ENCODE measurements at places on chromosomes 5 and 9.

DNA sequence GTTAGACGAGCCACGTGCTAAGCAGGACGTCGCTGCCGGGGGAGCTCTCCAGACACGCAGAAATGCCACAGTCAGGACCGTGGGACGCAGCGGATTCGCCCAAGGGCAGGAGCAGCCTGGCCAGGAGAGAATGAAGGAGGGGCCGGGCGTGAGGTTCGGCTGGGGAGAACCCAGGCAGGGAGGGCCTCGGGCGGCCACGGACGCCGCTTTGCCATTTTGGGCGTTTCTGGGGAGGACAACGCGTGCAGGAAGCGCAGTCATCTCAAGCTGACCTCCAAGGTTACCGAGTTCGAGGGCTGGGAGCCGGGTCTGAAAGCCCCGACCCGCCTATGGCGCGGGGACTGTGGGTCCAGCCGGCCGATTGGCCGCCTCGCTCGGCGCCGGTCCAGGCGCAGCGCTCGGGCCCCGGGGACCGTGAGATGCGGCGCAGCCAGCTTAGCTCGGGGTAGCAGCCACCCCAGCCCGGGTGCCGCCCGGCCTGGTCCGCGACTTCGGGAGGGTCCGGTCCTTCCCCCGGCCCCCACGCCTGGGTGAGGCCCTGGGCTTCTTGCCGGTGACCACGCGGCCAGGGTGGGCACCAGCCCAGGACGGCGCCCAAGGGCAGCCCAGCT, 760 bp upstream of the MAN1B1 start:
- peak; percentile 58 for DNase-seq

DNA sequence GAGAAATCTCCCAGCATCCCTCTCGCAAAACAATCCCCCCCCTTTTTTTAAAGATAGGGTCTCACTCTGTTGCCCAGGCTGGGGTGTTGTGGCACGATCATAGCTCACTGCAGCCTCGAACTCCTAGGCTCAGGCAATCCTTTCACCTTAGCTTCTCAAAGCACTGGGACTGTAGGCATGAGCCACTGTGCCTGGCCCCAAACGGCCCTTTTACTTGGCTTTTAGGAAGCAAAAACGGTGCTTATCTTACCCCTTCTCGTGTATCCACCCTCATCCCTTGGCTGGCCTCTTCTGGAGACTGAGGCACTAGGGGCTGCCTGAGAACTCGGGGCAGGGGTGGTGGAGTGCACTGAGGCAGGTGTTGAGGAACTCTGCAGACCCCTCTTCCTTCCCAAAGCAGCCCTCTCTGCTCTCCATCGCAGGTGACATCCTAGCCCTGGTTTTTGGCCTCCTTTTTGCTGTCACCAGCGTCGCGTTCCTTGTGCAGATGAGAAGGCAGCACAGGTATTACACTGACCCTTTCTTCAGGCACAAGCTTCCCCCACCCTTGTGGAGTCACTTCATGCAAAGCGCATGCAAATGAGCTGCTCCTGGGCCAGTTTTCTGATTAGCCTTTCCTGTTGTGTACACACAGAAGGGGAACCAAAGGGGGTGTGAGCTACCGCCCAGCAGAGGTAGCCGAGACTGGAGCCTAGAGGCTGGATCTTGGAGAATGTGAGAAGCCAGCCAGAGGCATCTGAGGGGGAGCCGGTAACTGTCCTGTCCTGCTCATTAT, 6.8 kb downstream of the CA9 start:
- DNase-seq = no peak

- no peak for DNase-seq
These were observed 139.1 kb upstream of the CLINT1 start for GRCh38 chr5:157997991-157998504.

DNA sequence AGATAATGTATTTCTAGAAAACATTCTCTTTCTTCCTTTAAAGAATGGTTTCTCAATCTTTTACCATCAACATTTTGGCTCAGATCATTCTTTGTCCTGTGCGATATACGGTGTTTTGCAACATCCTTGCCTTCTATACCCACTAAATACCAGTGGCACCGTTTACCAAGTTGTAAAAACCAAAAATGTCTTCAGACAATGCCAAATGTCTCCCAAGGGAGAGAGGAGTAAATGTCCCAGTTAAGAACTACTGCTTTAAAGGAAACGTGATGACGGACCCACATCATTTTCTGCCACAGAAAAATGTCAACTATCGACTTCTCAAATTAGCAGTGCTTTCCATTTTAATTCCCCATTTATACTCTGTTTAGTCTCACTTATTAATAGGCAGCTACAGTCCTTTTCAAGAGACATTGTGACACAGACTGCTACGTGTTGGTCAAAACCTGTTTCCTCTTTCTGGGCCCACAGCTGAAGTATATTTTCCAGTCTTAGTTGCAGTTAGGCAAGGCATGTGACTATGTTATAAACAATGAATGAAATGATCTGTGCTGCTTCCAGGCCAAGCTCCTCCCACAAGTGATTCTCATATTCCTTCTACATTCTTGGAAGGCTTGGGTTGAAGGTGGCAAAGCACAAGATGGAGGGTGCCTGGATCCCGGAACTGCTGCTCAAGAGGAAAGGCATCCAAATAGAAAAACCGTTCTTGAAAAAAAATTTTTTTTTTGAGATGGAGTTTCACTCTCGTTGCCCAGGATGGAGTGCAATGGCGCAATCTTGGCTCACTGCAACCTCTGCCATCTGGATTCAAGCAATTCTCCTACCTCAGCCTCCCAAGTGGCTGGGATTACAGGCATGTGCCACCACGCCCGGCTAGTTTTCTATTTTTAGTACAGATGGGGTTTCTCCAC, 8.8 kb downstream of the PRXL2C start:
- DNase-seq = peak; percentile 70

DNA sequence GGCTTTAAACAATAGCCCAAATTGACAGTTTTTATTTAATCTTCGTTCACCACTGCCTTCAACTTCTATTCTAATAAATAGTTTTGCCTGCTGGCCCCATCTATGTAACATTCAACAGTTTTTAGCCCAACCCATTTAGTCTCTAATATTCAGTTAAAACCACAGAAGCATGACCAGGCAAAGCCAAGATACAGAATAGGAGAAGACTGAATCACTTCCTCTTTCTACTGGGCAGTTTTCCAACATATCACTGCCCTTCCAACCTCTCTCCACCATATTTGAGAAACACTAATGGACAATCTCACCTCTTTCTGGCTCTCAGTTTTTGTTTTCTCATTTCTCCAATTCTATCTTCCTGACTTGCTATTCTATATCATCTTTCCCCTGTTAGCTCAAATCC, 352.9 kb downstream of the DNAH5 start:
- peak; percentile 80 for DNase-seq

DNA sequence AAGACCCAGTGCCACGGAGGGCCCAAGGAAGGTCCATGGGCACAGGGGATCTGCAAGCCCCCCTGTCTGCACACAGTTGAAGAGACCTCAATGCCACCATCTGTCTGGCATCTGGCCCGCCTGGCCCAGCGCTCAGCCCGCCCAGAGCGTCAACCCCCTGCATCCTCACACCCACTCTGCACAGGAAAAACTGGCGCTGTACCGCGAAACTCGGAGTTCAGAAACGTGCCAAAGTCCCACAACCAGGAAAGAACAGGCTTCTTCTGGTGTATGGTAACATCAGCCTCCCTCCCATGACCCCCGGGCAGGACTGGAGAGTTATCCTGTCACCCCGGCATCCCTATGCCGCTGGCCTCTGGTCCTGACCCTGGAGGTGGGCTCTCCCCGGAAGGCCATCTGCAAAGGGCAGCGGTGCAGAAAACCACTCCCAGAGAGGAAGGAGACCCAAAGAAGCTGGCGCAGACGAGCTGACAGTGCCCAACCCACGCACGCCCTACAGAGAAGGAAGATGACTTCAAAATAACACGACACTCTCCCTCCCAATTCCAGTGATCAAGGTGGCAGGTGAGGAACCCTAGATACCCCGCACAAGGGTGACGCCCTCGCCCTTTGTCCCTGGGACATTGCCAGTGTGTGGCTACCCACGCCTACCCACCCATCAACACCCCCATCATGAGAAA, 18.9 kb downstream of the VAV2 start:
- no peak for DNase-seq

- no peak for DNase-seq
These were observed 167.8 kb downstream of the PAM start for GRCh38 chr5:102922799-102923477.

- no peak for DNase-seq
These were observed 3.2 kb downstream of the TPM2 start for GRCh38 chr9:35686222-35687203.

DNA sequence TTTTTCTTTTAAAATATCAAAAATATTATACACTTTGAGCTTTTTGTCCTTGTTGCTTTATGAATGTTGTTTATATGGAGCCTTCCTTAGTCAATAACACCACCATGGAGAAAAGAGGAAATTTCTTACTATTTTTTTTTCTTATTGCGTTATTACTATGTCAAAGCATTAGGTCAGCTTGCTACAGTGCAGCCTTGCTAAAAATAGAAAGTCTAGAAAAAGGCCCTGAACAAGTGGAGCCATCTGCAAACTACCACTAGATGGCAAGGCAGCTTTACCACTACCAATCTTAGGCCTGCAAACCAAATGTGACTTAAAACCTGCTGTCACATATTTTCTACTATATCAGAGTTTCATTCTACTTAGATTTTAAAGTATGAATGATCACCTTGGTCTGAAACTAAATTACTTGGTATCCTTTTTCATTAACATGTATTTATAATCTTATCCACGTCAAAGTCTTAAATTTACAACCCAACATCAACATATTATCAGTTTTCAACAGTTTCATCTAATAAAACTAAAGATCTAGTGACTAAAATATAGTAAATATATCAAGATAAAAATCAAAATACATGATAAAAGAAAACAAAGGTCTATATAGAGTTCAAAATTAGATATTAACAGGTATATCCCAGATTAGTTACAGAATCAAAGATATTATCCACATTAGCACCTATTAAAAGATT, 113.1 kb upstream of the ACOT12 start:
- DNase-seq = peak; percentile 94

DNA sequence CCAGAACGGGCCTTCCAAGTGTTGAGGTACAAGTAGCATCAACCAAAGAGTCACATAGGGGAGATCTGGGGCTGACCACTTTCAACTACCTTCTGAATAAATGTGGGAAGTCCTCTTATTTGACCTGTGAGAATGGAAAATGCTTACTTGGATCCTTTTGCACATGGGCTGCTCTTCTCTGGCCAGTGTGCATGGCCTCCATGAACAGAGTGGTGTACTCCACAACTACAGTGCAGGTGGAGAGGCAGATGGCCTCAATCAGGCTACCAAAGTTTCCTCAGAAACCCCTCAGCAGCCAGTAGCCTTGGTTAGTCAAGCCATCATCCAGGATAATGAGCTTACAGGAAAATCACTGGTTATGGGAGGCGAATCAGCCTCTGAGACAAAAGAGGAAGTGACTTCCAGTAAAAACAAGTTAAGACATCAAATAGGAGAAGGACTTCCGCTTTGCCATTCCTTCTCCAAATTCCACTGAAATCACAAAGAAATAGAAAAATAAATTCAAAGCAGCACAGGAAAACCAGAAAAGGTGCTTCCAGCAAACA, 18.3 kb upstream of the FCHO2 start:
- no peak for DNase-seq

- no peak for DNase-seq
These were observed 114.1 kb upstream of the LPCAT1 start for GRCh38 chr5:1637639-1638481.

DNA sequence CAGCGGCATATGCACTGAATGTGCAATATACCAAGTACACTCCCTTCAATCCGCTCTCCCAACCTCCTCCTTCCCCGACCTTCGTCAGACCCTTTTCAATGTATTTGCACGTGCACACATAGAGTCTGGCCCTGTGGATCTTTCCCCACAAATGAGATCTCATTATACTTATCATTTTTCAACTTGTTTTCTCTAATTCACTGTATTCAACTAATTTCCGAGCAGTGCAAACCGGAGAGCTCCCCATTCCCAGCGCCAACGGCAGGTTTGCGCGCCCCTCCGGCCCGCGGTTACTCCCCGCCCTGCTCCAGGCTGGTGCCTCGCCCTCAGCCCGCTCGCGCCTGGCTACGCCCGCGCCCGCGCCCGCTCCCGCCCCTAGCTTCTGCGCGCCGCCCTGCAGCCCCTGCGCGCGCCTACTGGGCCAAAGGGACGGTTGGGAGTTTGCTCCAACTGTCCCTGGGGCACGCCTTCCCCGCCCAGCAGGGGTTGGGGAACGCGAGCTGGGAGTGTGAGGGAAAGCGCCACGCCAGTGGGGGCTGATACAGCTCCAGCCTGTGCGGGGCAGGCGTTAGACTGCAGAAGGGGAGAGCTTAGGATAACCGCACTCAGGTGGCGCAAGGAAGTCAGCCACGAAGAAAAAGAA, 3.3 kb upstream of the CDC20B start:
- peak; percentile 73 for DNase-seq

- no peak for DNase-seq
These were observed 35.9 kb downstream of the CEP120 start for GRCh38 chr5:123387313-123387712.

DNA sequence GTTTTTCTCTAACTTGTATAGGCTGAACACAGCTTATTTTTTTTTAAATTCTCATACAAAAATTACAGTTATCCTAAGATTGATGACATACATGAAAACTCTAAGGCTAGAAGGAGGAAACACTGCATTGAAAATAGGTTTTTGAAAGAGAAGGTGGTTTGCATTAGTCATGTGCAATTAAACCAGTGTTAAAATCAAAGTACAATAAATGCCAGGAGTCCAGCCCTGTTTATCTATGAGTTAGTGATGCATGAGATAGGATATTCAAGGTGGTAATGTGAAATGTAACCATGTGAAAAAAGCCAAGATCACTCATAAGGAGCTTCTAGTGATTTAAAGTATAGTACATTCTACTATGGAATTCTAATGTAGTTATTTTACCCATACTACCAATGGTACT, 444.9 kb upstream of the CYLC2 start:
- DNase-seq = no peak

- DNase-seq = no peak
These were observed 33.2 kb upstream of the SNX2 start for GRCh38 chr5:122741681-122742080.

DNA sequence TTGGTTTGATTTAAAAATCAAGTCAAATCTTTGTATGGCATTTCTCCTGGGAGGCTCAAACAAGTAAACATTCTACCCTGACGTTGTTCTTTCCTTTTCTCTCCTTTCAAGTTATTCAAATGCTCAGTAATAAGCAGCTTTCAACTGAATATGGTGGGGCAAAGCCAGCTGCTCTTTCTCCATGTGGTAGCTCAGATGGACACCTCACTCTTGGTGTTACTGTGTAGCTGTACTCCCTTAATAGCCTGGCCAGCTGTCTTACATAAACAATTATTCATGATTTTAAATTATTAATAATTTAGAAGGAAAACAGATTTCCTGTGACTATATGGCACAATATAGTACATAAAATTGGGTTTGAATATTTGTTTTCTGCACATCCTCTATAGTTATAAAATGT, 165.2 kb downstream of the PDE4D start:
- no peak for DNase-seq

- peak; percentile 85 for DNase-seq
These were observed 49.8 kb downstream of the ROR2 start for GRCh38 chr9:91900055-91900796.

GRCh38 chr9:118577121-118577520, 792.1 kb downstream of the BRINP1 start:
- no peak for DNase-seq

All from hematopoietic multipotent progenitor cell treated with erythropoietin and hydrocortisone succinate and interleukin-3 and kit ligand, for 6 days (in vitro differentiated cells).